ENCODE measurements at places on chromosomes 12 and 14.

GRCh38 chr14:23182372-23183157 is 895 bp downstream of the SLC7A8 start:
- DNase-seq, result no peak

DNA sequence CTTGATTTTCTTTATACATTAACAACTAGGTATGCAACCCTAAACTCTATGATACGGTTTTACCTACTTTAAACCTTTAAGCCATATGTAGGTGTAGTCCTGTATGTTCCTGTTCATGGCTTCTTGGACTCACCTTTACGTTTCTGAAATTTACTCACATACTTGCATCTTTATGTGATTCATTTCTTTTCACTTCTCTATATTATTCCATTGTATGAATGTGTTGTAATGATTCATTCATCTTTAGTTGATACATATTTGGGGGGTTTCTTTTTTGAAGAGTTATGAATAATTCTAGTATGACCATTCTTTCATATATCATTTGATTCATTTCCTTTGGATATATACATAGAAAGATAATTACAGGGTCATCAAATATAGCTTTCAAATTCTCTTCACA is 2.4 kb upstream of the TAS2R50 start:
- no peak for DNase-seq

DNA sequence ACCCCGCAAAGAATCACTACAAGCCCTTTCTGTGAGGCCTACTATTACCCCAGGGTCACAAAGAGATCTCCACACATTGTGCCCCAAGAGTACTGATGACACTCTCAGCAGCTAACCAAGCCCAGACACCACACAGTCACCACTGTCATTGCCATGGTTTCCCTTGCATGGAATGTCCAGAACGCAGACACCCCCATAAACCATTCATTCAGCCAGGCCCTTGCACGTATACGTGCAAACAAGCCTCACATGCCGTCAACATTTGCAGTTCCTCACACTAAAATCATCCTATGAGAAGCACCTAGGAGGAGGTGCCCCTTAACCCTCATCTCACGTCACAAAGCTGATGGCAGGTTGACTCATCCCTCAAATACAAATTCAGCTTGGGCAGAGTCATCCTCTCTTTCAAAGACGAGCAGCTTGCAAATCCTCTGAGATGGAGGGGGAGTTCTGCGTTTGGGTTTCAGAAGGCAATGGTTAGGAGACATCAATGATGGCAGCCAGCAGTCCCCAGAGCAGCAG is 17.1 kb upstream of the KRT77 start:
- no peak for DNase-seq

GRCh38 chr14:24831677-24832076 is 197.7 kb upstream of the GZMB start:
- DNase-seq, result no peak

GRCh38 chr14:103627073-103628025 is 1.7 kb upstream of the KLC1 start:
- DNase-seq, result no peak

- DNase-seq, result peak; percentile 28
These were observed 98.8 kb downstream of the CALM1 start for GRCh38 chr14:90495357-90496276.

GRCh38 chr14:52602131-52602530 is 49.5 kb downstream of the GPR137C start:
- no peak for DNase-seq

GRCh38 chr12:132046561-132046960 is 96.8 kb downstream of the EP400 start:
- peak; percentile 76 for DNase-seq

Data from skeletal muscle cell (primary cell).